ENCODE measurements at places on chromosomes 2 and 18. TPM values are rescaled to one million over a fixed set of nuclear protein-coding genes. Genes with fewer than 3 reads are reported as not detected.

DNA sequence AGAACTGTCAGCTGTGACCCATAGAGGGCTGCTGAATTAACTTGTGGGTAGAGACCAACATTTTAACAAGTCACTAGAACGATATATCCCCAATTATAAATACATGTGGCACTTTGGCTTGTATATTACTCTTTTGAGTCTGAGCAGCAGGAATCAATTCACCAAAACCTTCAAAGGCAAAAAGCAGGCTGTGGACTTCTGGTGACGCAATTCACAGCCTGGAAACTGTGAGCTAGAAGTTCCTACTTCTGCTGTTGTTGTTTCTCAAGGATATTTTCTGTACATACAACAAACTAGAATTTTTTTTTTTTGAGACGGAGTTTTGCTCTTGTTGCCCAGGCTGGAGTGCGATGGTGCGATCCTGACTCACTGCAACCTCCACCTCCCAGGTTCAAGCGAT is 37.3 kb downstream of the PTCD3 start:
- DNase-seq: no peak

DNA sequence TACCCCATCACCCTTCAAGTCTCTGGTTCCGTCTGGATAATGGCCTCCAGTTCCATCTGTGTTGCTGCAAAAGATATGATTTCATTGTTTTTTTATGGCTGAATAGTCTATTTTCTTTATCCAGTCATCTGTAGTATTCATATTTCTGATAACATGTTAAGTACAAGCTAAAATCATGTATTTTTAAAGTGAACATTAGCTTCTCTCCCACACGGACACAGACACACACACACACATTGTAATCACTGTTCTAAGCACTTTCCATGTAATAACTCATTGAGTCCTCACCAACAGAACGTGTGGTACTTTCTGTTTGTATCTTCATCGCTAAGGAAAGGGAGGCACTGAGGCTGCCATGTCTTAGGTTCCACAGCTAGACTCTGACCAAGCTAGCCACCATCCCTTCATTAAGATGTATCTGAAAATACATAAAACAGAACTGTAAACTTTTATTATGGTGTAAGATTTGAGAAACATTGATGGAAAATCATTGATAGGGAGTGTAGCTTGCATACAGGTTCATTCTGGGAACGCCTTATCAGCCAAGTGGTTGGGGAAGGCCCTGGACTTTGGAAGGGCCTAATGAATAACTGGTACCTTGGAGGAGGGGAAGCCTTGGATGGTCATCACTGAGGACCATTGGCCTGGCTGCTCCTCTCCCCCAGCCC is 8.1 kb downstream of the NCK2 start:
- no peak for DNase-seq

- no peak for DNase-seq
These were observed 531.8 kb upstream of the ID2 start for GRCh38 chr2:8149985-8150539.

DNA sequence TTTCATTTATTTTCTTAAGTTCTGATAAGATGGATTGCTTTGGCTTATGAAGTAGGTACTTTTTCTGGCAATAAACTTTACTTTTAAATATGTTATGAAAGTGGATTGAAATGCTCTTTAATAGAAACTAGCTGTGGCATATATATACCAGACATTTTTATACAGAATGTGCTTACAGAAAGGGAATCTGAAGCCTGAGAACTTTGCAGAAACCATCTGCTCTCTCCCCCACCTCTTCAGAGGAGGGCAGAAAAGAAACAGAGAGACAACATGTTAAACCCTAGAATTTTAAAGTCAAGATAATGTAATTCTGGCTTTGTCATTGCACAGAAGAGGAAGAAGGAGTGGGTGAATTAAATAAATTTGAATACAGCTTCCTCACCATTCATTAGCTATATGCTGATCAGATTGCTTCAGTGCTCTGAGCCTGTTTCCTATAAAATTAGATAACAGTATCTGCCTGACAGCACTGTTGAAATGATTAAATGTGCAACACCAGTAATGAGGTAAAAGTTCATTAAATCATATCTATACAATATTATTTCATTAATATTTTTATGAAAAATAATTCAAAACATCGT is 247.3 kb downstream of the CNTNAP5 start:
- no peak for DNase-seq

DNA sequence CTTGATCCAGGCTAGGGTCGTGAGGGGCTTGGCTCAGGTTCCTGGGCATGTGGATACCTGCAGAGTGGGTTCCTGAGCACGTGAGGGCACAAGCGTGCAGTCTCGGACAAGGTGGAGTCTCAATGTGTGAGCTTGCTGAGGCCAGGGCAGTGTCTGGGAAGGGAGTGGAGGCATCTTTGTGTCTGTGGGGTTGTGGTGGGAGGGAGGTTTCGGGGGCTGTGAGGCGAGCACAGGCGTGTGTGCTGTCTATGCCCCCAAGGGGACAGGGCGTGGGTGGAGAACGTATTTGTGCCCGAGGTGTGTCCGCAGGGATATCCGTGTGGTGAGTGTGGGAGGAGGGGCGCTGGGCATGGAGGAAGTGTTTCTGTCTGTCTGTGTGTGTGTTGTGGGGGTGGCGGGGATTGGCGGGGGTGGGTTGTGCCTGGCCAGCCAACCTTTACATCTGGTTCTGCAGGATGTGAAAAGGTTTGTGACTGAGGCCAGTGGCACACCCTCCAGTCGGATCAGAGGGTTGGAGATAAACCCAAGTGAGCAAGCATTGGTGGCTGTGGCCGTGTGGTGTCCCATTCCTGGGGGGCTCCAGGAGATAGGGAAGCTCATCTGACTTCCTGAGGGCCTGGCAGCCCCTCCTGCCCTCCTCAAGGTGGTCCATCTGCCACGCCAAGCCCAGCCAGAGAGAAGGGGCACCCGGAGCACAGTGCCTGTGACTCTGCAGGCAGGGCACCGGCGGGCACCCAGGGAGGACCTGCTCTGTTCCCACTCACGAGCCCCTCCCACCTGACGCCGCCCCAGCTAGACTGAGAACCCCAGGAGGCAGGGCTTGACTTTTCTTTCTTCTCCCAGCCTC is 57.1 kb downstream of the ZFP36L2 start:
- DNase-seq: peak; percentile 60

- no peak for DNase-seq
These were observed 40.5 kb upstream of the REL start for GRCh38 chr2:60840880-60841279.

DNA sequence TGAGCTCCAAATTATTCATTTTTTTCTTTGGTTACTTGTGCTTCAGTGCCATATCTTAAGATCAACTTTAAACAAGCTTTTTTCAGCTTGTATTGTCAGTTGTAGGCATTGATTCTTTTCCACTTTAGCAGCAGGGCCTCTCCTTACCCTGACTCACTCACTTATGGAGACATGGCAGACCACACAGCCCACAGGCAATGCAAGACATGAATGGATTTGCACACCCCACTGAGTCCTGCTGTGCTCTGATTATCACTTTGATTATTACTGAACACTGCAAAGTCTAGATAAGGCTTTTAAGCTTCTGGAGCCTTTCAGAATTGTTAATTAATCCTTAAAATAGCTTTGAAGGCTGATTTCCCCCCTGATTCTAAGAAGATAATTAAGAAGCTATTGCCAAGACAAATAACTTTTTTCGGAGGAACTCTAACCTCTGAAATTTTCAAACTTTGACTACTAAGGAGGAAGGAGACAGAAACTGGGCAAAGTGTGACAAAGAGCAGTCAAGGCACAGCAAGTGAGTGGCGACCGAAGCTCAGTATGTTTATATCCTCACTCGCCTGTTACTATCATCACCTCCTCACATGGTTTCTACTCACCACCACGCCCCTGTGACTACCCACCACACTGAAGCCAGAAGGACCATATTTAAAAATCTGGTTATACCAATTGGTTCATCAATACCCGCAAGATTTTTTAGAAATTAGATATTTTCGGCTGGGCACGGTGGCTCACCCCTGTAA is 43.3 kb downstream of the CACNB4 start:
- no peak for DNase-seq

DNA sequence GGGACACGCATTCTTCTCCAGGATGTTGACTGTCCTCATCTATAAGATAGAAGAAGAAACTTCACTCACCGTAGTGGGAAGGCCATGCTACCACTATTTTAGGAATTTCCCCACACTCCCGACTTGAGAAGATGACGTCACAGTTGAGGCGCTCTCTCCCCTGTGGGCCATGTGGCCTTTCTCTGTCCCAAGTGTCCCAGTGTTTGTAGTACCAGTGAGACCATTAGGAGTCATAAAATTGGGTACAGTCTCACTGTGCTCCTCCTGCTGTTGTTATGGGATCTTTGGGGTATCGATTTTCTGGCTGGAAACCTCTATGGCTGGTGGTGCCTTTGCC is 7.2 kb upstream of the SNTG2 start:
- no peak for DNase-seq

- DNase-seq: no peak
These were observed 169.6 kb downstream of the ZEB2 start for GRCh38 chr2:144350151-144350802.

- no peak for DNase-seq
These were observed 10.8 kb downstream of the TSHZ1 start for GRCh38 chr18:75221397-75221796.

GRCh38 chr2:124289615-124290014 is 264.5 kb downstream of the CNTNAP5 start:
- no peak for DNase-seq

Gene XIRP2
- not detected for total RNA-seq

Gene ZNF2
- total RNA-seq: 4.0 TPM

Gene MSTN
- total RNA-seq: 0.13 TPM

- DNase-seq: no peak
These were observed 104.5 kb upstream of the ALPP start for GRCh38 chr2:232273903-232274643.
